Suprapubic skin (tissue), 4 donors: ENCODE measurements at places on chromosomes 2 and 18.

DNA sequence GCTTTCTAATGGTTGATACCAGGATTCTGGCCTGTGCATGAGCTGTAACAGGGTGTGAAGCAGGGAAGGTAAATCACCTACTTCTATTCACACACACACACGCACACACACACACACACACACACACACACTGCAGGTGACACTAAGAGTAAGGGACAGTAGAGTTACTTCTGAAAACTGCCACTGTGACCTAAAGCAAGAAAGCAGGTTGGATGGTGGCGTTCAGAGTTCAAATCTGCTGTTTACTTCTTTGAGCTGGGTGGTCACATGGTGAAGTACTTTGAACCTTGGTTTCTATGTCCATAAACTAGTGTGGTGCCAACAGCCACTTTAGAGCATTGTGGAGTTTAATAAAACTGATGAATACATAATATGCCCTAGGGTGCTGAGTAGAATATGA, 248.0 kb downstream of the PIEZO2 start:
- H3K4me1 ChIP-seq = no peaks in the 10 kb centered on the region
- no peak overlapping the region for H3K27ac ChIP-seq
- no peak for DNase-seq
- H3K4me3 ChIP-seq = no peak overlapping the region
- H3K36me3 ChIP-seq = no peaks in the 10 kb centered on the region

- H3K27me3 ChIP-seq = no peaks in the 10 kb centered on the region
- DNase-seq = no peak
- H3K27ac ChIP-seq = peak overlapping the region; percentile 92
- peaks cover 47% of the 10 kb centered on the region for H3K4me1 ChIP-seq
These were observed 27.9 kb downstream of the PSD4 start for GRCh38 chr2:113201496-113202304.

DNA sequence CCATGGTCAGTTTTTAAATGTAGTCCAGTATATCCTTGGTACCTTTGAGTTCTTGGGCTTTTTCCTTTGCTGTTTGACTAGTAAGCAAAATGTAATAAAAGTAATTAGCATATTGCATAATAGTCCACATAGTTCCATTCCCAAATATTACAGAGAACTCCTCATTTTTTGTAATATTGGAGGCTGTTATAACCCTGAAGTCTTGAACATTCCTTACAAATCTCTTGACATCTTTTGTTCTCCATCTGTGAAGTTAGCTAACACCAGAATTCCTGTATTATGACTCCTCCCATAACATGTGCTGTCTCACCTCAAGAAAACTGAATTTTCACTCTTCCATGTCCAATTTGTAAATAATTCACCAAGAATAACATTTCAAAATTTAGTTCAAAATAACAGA, 17.1 kb downstream of the CREB1 start:
- no peak overlapping the region for H3K4me3 ChIP-seq
- no peaks in the 10 kb centered on the region for H3K27me3 ChIP-seq
- H3K36me3 ChIP-seq = no peaks in the 10 kb centered on the region
- DNase-seq = no peak

- DNase-seq = no peak
- no peaks in the 10 kb centered on the region for H3K4me1 ChIP-seq
- no peaks in the 10 kb centered on the region for H3K36me3 ChIP-seq
- H3K27me3 ChIP-seq = no peaks in the 10 kb centered on the region
These were observed 28.8 kb upstream of the NEDD4L start for GRCh38 chr18:58015065-58015780.

DNA sequence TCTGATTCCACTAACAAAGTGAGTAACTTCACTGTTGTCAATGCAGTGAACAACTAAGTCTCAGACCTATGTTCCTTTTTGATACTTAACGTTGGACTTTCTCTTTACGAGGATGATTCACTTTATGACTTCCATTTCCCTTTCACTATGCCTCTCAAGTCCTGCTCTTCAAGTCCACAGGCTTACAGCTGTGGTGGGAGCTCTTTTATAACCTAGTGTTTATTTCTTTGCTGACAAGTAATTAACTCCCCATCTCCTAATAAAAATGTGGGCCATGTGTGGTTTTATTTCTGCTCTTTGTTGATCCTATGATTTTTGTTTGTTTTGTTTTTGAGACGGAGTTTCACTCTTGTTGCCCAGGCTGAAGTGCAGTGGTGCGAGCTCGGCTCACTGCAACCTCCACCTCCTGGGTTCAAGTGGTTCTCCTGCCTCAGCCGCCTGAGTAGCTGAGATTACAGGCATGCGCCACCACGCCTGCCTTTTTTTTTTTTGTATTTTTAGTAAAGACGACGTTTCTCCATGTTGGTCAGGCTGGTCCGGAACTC, 142.1 kb downstream of the USP34 start:
- H3K27ac ChIP-seq = no peak overlapping the region
- no peak for DNase-seq
- no peaks in the 10 kb centered on the region for H3K27me3 ChIP-seq
- peaks cover 73% of the 10 kb centered on the region for H3K36me3 ChIP-seq
- H3K4me3 ChIP-seq = no peak overlapping the region
- H3K4me1 ChIP-seq = no peaks in the 10 kb centered on the region

- DNase-seq = no peak
- no peaks in the 10 kb centered on the region for H3K27me3 ChIP-seq
- H3K36me3 ChIP-seq = no peaks in the 10 kb centered on the region
- H3K4me3 ChIP-seq = no peak overlapping the region
These were observed 3.7 kb downstream of the SMC6 start for GRCh38 chr2:17749753-17750438.

DNA sequence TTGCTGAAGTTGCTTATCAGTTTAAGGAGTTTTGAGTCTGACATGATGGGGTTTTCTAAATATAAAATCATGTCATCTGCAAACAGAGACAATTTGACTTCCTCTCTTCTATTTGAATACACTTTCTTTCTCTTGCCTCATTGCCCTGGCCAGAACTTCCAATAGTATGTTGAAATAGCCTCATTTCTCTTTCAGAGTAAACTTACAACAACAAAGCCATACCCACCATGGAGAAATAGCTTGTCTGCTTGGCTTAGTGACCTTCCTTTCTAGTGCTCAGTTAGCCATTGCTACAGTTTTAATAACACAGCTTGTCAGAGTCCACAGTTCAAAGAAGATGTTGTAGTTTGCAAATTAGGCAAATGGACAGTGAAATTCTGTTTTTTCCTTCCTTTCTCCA, 228.0 kb downstream of the ETAA1 start:
- no peak overlapping the region for H3K27ac ChIP-seq
- H3K4me3 ChIP-seq = no peak overlapping the region
- peaks cover 4% of the 10 kb centered on the region for H3K4me1 ChIP-seq

DNA sequence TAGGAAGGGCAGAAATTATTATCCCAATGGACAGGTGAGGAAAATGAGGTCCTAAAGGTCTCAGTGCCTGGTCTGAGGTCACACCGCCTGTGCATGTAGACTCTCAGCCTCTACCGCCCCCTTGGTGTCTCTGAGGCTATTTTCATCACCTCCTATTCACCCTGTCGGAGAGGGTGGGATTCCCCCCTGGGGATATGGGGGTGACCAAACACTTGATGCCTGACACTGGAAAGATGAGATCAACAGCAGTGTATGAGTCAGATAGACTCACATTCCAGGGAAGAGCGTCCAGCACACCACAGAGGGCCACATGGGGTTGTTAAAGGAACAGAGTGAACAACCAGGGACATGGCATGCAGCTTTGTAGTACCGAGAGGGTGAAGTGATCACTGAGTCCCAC, 199.7 kb downstream of the SMAD2 start:
- no peak overlapping the region for H3K27ac ChIP-seq
- H3K4me1 ChIP-seq = no peaks in the 10 kb centered on the region

- no peak overlapping the region for H3K4me3 ChIP-seq
- H3K4me1 ChIP-seq = no peaks in the 10 kb centered on the region
- peaks cover 20% of the 10 kb centered on the region for H3K36me3 ChIP-seq
- H3K27me3 ChIP-seq = no peaks in the 10 kb centered on the region
- no peak overlapping the region for H3K27ac ChIP-seq
These were observed 33.3 kb downstream of the NAB1 start for GRCh38 chr2:190682168-190682567.

GRCh38 chr2:205989271-205990071, 96.5 kb downstream of the INO80D start:
- no peak overlapping the region for H3K4me3 ChIP-seq
- DNase-seq = no peak
- peaks cover 20% of the 10 kb centered on the region for H3K36me3 ChIP-seq
- no peak overlapping the region for H3K27ac ChIP-seq
